ENCODE measurements at places on chromosomes 3 and 15.
A peak's percentile ranks its signal among the peaks of the same experiment; 100 is the strongest.

- peak; percentile 73 for DNase-seq
Measured at GRCh38 chr15:64596701-64597476, 136.5 kb downstream of the ZNF609 start.

GRCh38 chr3:65548848-65549625, 489.7 kb downstream of the MAGI1 start:
- DNase-seq: no peak

DNA sequence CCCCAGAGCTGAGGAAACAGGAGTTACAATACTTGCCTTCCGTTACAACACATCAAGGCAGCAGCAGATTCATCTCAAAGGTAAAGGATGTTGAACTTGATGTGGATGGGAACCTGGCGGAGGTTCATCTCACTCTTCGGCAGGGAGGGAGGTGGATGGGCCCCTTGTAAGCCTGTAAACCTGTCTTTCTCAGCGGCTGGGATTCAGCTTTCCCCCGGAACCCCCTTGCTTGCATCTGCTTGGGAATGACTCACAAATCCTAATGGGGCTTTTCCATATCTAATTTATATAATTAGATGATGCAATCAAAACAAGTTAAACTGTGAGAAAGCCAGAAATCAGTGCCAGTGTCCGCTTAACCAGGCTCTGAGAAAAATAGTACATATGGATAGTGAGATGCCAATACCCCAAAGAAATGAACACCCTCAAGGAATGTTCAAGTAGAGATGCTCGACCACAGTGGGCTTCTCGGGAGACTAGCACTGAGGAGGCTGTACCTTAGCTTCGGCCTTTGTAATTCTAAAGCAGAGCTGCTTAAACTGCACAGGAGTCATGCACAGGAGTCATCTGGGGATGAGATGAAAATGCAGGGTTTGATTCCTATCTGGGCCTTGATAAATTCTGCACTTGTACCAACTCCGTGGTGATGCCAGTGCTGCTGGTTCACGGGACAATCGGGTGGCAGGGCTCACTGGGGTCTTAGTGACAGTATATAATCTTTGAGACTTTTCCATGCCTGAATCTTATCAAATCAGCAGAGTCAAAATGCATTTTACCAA, 2.2 kb upstream of the FAM240A start:
- DNase-seq: no peak

DNA sequence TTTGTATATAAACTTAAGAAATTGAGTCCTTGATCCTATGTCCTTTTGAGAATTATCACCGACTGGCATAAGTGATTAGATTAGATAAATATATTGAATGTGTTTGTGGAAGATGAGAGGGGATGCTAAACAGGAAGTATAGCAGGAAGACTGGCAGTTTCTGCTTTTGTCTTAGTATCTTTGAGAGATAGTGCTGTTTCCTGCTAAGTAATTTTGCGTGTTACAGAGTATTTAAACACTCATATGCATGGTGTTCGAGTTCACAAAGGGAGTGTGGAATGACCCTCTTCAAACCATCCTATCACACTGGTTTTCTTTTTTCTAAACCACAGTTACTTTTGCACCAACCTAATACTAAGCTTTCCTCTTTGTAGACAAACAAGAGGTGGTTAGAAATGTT, 106.0 kb downstream of the KLHL25 start:
- no peak for DNase-seq

DNA sequence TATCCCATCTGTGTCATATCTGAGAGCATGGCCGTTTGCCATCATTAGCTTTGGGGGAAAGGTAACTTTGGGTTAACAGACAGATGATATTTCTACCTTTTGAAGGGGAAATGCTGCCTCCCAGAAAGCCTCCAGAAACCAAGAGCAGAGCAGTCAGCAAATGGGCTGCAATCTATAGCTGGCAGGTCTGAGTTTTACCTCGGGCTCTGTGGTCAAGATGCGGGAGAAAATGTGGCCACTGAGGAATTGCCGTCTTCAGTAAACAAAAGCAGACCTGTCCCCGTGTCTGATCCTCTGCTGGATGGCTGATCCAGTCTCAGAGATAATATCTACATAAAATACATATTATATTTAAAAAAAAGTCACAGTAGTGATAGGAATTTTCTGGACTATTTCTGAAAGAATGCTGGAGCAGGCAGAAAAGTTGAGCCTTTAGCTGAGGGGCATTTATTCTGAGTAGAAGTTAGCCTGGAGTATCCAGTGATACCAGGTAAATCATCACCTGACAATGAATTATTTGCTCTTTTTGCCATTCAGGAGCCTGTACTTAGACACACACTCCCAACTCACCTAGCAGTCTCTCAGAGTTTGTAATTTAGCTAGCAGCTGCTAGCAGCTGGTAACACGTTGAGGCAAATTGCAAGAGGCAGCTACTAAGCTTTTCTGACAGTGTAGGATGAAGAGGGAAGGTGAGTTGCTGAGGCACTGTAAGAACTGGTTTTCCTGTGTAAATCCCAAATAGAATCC, 285.3 kb upstream of the RARB start:
- no peak for DNase-seq

Data from NCI-H2171 (cell line).